Activated CD4-positive, alpha-beta memory T cell treated with anti-CD3 and anti-CD28 coated beads, Interleukin-2, amount 10 ng/mL, durations not matched to agents 7 days and 5 days (primary cell): ENCODE measurements at places on chromosomes 5 and 9. TPM values are rescaled to one million over a fixed set of nuclear protein-coding genes. Genes with fewer than 3 reads are reported as not detected.

The FOXD1 gene
- total RNA-seq, result 0.38 TPM

The MAMDC2 gene
- not detected for total RNA-seq

The PRR16 gene
- total RNA-seq, result not detected

The NCS1 gene
- 2.8 TPM for total RNA-seq

The PHYHD1 gene
- total RNA-seq, result 1.1 TPM

The PCDHGB7 gene
- 0.08 TPM for total RNA-seq
